Left colon (tissue), 2 donors: ENCODE measurements at places on chromosomes 1 and 21.

GRCh38 chr1:183022202-183023145, 746 bp upstream of the LAMC1 start:
- peak; percentile 84 for DNase-seq

DNA sequence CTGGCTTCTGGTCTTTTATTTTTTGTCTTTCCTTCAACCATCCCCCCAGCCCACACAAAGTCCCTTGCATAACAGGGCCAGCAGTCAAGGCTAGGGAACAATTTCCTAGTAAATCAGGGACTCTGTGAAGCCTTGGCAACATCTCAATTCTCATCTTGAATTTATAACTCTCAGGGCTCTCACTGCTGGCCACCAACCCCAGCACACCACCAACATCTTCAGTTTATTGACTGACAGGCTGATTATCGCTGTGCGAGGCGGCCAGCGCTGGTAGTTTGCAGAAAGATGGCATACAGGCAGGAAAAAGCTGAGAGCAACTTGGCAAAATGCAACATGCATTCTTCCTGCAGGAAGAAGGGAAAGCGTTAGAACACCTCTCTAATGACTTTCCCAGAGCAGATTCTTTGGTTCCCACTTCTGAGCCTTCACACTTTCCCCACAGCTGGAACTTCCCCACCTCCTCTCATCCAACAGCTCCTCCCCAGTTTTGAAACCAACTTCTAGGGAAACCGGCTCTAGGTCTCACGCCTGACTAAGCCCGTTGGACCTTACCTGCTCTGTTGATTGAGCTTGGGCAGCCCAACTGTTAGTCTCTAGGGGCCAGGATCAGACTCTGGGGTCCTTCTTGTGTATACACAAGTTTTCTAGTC, 26.3 kb upstream of the CSF1 start:
- no peak for DNase-seq

DNA sequence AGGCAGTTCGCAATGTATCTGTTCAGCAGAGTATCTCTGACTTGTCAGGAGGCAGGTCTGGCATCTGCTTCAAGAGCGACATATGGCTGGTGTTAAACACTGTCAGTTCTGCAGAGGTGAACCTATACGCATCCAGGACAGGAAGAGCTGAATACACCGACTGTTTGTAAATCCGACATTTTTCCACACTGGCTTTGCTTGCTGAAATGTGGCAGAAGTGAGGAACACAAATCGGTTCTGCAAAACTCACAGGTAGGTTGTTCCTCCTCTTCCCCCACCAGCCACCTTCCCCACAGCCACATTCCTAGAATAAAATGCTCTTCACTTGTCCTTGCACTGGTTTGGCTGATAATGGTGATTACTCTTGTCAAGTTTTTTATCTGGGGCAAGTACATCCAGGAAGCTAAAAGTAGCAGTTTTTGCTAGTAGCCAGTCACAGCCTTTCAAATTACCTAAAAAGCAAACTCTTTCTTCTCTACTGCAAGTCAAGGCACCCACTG, 289.2 kb downstream of the GRIK1 start:
- no peak for DNase-seq

- no peak for DNase-seq
Observed at GRCh38 chr1:32228771-32229170, 6.6 kb downstream of the EIF3I start.

DNA sequence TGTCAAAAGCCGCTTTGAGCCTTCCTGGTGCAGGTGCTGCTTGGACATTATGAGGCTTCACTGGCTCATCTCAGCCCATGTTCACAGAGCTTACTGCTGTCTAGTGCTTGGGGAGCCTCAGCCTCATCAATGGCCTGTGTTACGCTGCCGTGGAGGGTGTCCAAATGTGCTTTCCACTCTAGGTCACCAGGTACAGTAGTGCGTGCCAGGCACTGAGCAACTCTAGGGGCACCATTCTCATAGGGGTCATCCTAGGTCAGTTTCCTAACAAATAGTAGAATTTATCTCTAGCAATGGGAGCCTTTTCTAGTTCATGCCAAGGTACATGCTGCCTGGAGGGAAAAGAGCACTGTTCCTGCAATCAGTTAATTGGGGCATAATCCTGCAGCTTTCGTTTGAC, 193.8 kb downstream of the DYRK1A start:
- no peak for DNase-seq

DNA sequence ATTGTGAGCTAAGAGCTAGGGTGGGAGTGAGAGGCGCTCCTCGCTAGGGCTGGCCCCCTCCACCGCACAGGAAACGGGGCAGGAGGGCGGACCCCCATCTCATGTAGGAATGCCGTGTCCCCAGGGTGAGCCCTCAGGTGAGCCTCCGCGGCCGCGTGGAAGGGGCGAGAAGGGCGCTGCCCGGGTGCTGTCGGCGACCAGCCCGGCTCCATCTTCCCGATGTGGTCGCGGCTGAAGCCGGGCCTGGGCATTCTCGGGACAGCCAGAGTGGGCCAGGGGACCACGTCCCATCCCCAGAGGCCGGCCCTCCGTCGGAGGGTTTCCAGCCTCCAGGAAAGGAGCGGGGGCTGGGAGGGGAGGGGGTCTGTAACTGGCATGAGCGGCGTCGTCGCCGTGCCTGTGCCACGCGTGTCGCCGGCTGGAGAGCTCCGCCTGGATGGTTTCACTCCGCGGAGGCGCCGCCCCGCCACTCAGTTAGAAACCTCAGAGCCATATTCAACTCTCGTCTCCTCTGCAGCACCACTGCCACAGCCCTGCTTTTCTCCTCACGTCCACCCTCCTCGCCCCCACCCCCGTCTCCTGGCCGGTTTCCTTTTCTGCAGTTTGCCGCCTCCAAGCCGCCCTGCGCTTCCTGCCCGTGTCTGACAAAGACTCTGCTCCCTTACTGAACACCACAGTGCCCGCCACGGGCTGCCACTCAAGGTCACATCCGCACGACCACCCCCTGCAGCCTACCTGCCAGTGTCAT, at the start of gene TMEM269:
Gene TMEM269 (plus strand): TSS at position 46 of the 748 bp plus-strand sequence. CDS start 4,903 bp downstream, outside the sequence.
- no peak for DNase-seq

GRCh38 chr1:34398241-34398915, 221.7 kb downstream of the C1orf94 start:
- no peak for DNase-seq

DNA sequence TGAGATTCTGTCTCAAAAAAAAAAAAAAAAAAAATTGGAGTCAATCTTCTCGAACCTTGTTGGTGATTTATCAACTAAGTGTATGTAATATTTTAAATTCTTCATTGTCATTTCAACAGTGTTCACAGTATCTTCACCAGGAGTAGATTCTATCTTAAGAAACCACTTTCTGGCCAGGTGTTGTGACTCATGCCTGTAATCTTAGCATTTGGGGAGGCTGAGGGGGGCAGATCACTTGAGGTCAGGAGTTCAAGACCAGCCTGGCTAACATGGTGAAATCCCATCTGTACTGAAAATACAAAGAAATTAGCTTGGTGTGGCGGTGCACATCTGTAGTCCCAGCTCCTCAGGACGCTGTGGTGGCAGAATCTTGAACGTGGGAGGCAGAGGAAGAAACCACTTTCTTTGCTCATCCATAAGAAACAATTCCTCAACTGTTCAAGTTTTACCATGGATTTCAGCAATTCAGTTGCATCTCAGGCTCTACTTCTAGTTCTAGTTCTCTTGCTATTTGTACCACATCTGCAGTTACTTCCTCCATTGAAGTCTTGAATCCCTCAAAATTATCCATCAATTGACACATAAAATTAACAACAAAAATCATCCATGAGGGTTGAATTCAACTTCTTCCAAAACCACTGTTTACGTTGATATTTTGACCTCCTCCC, 30.4 kb upstream of the EYA3 start:
- no peak for DNase-seq

DNA sequence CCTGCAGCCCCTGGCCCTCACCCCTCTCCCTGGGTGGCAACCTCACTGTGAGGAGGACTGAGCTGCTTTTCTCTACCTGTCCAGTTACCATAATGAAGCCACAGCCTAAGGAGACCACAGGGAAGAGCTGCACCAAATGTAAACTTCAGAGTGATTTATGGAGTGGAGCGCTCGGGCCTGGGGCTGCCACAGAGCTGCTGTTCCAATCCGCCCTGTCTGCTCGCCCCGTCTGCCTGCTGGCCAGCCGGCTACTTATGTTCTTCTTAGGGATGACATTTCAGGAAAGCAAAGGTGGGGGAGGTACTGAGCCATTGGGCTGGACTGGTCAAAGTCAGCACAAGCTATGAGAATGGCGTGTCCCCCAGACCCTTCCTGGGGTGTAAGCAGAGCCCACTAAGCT, 17.9 kb downstream of the SYT6 start:
- DNase-seq, result no peak

DNA sequence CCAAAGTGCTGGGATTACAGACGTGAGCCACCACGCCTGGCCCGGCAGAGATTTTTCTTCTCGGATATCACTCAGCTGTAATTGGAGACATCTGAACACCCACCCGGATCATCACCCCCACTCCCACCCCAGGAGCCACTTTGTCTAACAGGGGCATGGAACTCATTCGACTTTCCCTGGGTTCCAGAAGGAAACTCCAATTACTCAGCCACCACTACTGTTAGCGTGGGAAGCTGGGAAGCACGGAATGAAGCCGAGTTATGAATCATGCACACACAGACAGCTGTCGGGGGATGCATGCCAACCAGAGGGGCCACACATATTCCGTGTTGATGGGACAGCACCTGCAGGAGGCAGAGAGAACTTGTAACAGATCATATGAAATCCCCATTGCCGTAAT, 85.2 kb downstream of the HLCS start:
- no peak for DNase-seq

- DNase-seq, result peak; percentile 70
Observed at GRCh38 chr1:41514381-41514780, 29.9 kb upstream of the EDN2 start.

DNA sequence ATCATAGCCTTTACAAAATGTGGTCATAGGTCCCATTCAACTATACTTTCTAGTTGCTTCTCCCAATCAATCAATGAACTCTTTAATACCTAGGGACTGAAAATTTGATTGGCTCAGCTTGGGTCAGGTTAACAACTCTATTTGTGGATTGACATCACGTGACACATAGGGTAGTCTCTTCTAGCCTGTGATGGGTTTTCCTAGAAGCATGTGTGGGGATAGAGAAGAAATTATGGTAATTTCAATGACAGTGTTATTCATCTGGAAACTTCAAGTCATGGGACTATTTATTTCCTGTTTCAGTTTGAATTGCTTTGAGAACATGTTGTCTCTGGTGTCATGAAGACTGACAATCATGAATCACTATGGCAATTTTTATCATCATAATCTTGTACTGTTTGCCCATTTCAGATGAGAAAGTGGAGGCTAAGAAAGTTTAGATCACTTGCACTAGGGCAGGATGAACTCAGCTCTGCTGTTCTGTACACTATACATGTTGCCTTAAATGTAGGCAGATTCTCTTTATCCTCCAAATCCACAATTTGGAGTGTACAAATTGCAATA, 529.9 kb upstream of the BEND5 start:
- no peak for DNase-seq

- no peak for DNase-seq
Observed at GRCh38 chr1:36697836-36698605, 215.3 kb upstream of the CSF3R start.

DNA sequence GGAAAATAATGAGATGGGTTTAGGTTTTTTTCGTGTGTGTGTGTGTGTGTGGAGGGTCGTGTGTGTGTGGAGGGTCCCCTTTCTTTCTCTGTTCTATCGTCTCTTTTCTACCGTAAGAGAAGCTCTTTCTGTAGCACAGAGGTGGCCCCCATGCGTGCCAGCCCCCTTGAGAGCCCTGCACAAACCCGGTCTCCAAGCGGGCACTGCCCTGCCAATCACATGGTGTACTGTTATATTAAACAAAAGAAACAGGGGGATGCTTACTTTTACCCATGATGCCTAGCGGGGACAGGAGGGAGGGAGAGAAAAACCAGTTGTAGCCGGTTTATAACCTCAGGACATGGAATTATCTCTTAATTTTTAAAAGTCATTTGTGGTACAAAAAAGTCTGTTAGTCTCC, 41.0 kb downstream of the GATAD2B start:
- DNase-seq, result no peak

DNA sequence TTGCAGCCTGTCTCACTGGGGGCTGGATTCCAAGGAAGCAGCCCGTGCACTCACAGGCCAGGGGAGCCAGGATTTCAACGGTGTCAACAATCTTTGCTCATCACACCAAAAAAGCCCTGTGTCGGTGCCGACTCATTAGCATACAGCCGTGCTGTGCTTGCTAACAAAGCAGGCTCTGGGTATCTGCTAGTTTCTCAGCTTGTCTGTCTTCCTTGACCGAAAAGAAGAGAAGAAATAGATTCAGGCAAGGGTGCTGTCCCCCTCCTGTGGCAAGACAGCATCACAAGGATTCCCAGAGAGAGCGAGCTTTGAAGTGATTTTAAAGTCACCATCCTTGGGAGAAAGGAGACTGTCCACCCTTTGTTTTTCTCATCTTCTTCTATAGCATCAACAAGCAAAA, 214.7 kb downstream of the SDCCAG8 start:
- no peak for DNase-seq

DNA sequence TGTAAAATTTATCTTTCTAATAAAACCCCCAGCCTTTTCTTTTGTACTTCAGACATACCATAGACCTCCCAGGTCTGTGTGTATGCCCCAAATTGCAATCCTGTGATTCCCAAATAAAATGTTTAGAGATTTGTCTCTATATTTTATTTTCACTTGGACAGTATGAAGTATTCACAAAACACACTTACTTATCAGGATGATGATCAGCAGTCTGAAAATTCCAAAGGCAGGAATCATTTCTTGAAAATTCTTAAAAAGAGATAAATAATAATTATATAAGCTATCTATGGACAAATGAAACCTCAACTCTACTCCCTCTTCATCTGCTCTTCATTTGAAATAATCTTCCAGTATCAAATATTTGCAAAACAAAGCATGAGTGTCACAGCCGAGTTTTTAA, 11.6 kb upstream of the GJA9 start:
- no peak for DNase-seq

DNA sequence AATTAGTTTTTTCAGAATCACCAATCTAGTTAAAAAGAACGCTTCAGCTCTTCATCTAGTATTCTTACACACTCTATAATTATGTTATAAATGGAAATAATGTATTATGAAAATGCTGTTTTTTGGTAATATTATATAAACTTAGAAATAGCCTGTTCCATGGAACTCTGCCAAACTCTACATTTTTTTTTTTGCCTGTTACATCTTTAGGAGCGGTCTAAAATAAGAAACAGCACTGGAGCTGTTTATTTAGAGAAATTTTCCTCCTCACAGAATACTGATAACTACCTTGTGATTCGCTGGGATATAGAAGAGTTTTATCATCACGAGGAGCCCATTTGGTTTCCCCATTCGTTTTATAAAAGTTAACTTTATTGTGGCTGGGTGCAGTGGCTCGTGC, 58.5 kb downstream of the PKN2 start:
- DNase-seq, result no peak

DNA sequence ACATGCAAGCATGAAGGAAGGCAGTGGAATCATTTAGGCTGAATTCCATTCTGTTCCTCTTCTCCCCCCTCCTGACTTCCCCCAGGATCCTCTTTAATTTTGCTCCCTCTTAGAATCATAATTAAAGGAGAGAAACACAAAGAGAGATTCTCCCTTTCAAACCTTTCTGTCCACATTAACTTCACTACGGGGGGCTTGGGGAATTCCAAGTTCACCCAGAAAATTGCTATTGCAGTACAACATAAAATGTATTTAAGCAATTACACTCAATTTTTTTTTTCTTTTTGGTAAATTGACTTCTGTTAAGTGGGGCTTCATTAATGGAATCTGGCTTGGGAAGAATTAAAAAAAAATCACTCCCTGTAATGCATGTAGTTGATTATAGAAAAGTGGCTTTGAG, 13.4 kb upstream of the HMGB4 start:
- DNase-seq, result no peak

GRCh38 chr1:32872192-32872460, 1.4 kb upstream of the FNDC5 start:
- DNase-seq, result no peak
